ENCODE measurements at places on chromosomes 7 and 10. TPM values are rescaled to one million over a fixed set of nuclear protein-coding genes. Genes with fewer than 3 reads are reported as not detected.

GRCh38 chr7:135245226-135246190 lies 11.9 kb downstream of the STRA8 start:
- no peaks in the 10 kb centered on the region for H3K27me3 ChIP-seq
- no peaks in the 10 kb centered on the region for H3K36me3 ChIP-seq
- no peaks in the 10 kb centered on the region for H3K4me1 ChIP-seq
- no peak overlapping the region for H3K4me3 ChIP-seq

GRCh38 chr7:37476428-37476827 lies 27.8 kb upstream of the ELMO1 start:
- H3K4me3 ChIP-seq = no peak overlapping the region
- H3K27me3 ChIP-seq = no peaks in the 10 kb centered on the region
- no peak for DNase-seq
- H3K4me1 ChIP-seq = no peaks in the 10 kb centered on the region
- no peaks in the 10 kb centered on the region for H3K36me3 ChIP-seq
- no peak overlapping the region for H3K27ac ChIP-seq

GRCh38 chr10:109937460-109938065 lies 14.3 kb upstream of the XPNPEP1 start:
- H3K27ac ChIP-seq = no peak overlapping the region
- H3K27me3 ChIP-seq = no peaks in the 10 kb centered on the region
- no peak for DNase-seq
- H3K36me3 ChIP-seq = no peaks in the 10 kb centered on the region
- no peaks in the 10 kb centered on the region for H3K4me1 ChIP-seq

DNA sequence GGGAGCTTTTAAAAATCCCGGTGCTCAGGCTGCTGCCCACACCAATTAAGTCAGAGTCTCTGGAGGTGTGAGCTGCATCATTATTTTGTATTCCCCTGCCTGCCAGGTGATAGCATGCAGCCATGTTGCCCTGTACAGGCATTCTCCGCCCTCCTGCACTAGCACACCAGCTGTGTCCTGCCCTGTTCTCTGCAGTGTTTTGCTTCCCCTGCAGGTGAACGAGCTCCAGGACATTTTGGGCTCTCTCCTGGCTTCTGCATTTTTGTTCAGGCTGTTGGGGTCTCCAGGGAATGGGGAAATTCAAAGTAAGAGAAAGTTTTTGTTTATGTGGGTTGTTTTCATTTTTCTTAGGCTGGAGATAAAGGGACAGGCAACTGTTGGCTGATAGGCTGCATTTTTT lies 271.0 kb upstream of the COBL start:
- no peaks in the 10 kb centered on the region for H3K36me3 ChIP-seq
- H3K4me3 ChIP-seq = no peak overlapping the region
- no peak for DNase-seq
- H3K27me3 ChIP-seq = no peaks in the 10 kb centered on the region
- H3K27ac ChIP-seq = no peak overlapping the region
- no peaks in the 10 kb centered on the region for H3K4me1 ChIP-seq

GRCh38 chr7:159143780-159144757 lies 598 bp downstream of the VIPR2 start:
- H3K4me3 ChIP-seq = peak overlapping the region; percentile 45
- no peaks in the 10 kb centered on the region for H3K27me3 ChIP-seq
- H3K36me3 ChIP-seq = no peaks in the 10 kb centered on the region
- H3K27ac ChIP-seq = no peak overlapping the region

GRCh38 chr10:65197935-65198334 lies 1676.7 kb downstream of the REEP3 start:
- no peak overlapping the region for H3K27ac ChIP-seq
- H3K4me1 ChIP-seq = no peaks in the 10 kb centered on the region
- no peak overlapping the region for H3K4me3 ChIP-seq
- H3K36me3 ChIP-seq = no peaks in the 10 kb centered on the region
- DNase-seq = no peak

- peak; percentile 46 for DNase-seq
- H3K36me3 ChIP-seq = no peaks in the 10 kb centered on the region
- no peaks in the 10 kb centered on the region for H3K4me1 ChIP-seq
- no peaks in the 10 kb centered on the region for H3K27me3 ChIP-seq
- no peak overlapping the region for H3K4me3 ChIP-seq
These were observed 99.4 kb downstream of the CCDC3 start for GRCh38 chr10:12902135-12902572.

DNA sequence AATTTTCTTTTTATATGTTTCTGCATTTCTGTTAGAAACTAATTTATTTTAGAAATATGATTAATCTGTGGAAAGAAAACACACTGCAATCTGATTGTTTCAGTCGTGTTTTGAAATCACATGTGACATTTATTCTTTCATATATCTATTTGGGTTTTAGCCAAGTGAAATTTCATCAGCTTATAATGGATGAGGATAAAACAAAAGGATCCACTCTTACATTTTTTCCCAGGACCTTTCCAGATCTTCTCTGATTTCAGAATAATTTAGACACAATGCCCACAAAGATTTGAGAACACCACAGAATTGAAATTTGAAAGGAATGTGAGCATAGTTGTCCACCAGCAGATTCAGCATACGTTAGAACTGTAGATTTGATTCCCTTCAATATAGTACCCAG lies 29.1 kb downstream of the CBLL1 start:
- no peak for DNase-seq
- H3K4me1 ChIP-seq = no peaks in the 10 kb centered on the region
- no peak overlapping the region for H3K4me3 ChIP-seq
- H3K27ac ChIP-seq = no peak overlapping the region
- no peaks in the 10 kb centered on the region for H3K27me3 ChIP-seq

DNA sequence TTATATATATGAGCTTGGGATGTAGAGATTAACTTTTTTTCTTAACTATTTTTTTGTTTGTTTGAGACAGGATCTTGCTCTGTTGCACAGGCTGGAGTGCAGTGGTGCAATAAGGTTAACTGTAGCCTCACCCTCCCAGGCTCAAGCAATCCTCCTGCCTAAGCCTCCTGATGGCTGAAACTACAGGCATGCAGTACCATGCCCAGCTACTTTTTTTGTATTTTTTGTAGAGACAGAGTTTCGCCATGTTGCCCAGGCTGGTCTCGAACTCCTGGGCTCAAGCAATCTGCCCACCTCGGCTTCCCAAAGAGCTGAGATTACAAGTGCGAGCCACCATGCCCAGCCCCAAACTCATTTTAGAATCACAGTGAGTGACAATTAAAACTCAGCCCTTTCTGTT lies 105.2 kb downstream of the CUBN start:
- no peak for DNase-seq
- H3K36me3 ChIP-seq = no peaks in the 10 kb centered on the region
- peaks cover 61% of the 10 kb centered on the region for H3K4me1 ChIP-seq
- peak overlapping the region; percentile 64 for H3K27ac ChIP-seq
- H3K4me3 ChIP-seq = no peak overlapping the region
- H3K27me3 ChIP-seq = no peaks in the 10 kb centered on the region

DNA sequence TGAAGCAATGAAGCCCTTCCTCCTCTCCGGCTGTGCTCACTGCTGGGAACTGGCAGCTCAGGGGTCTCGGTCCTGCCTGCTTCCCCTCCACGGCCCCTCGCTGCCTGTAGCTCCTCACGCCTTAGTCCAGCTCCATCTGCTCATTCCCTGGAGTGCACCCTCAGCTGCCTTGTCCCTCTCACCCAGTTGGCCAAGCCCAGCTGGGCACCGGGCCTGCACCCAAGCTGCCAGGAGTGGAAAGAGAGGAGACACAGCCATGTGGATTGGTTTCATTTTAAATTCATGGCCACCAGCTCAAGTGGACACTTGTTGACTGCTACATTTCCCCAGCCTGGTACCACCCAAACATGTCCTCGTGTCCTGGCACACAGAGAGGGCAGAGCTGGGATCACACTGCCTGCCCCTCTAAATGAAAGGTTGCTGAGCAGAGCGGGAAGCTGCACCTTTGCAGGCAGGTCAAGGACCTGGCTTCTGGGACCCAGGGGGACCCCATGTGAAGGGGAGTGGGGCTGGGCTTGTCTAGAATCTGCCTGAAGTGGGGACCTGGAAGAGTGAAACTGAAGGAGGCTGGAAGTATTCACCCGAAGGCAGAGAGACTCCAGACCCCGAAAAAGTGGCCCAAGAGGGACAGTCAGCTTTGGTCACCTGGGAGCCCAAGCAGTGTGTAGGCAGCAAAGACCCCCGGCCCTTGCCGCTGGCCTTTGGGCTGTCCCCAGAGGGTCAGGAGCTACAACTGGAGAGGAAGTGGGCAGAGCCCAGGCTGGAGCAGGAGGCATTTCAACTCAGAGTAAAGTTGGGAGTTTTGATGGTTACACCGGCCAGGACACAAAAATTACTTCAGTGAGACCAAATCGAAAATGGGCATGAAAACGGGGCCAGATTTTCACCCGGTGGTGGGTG lies 15.0 kb upstream of the BNIP3 start:
- H3K4me1 ChIP-seq = peaks cover 34% of the 10 kb centered on the region
- peak; percentile 56 for DNase-seq
- no peaks in the 10 kb centered on the region for H3K27me3 ChIP-seq
- no peaks in the 10 kb centered on the region for H3K36me3 ChIP-seq
- H3K27ac ChIP-seq = peak overlapping the region; percentile 92

The TRPV5 gene
- not detected for total RNA-seq

The H2BK1 gene
- not detected for total RNA-seq

The TUBB8 gene
- not detected for total RNA-seq

The GSAP gene
- 101 TPM for total RNA-seq

The KLHDC10 gene
- total RNA-seq = 8.8 TPM
